Foreskin keratinocyte (primary cell): ENCODE measurements at places on chromosomes 11 and 22. TPM values are rescaled to one million over a fixed set of nuclear protein-coding genes. Genes with fewer than 3 reads are reported as not detected.

KLHL35 gene
- 0.23 and 1.2 TPM in 2 replicates for polyA plus RNA-seq

NUP160 gene
- 7.5 and 9.7 TPM in 2 replicates for polyA plus RNA-seq

TBX1 gene
- 0.51 and 1.3 TPM in 2 replicates for polyA plus RNA-seq

CARD16 gene
- polyA plus RNA-seq, result 18.5 and 24.0 TPM in 2 replicates

OSBPL5 gene
- 7.7 and 9.0 TPM in 2 replicates for polyA plus RNA-seq

APOA1 gene
- not detected in 2 replicates for polyA plus RNA-seq

ACRV1 gene
- not detected in 2 replicates for polyA plus RNA-seq

GGT5 gene
- not detected in 2 replicates for polyA plus RNA-seq

TSPAN4 gene
- polyA plus RNA-seq, result 119 and 135 TPM in 2 replicates

HSD17B12 gene
- polyA plus RNA-seq, result 37.2 and 60.4 TPM in 2 replicates

PNPLA5 gene
- 0.03 and 0.04 TPM in 2 replicates for polyA plus RNA-seq

OR5T3 gene
- not detected in 2 replicates for polyA plus RNA-seq

SMIM35 gene
- polyA plus RNA-seq, result not detected in 2 replicates

TSSC4 gene
- 58.5 and 64.5 TPM in 2 replicates for polyA plus RNA-seq

PRDM11 gene
- 2.6 and 3.3 TPM in 2 replicates for polyA plus RNA-seq

POU2AF1 gene
- polyA plus RNA-seq, result not detected in 2 replicates

PYGM gene
- polyA plus RNA-seq, result 0.07 and 0.19 TPM in 2 replicates

B4GALNT4 gene
- polyA plus RNA-seq, result 13.6 and 37.2 TPM in 2 replicates

POGLUT3 gene
- polyA plus RNA-seq, result 4.7 and 6.4 TPM in 2 replicates

RIMBP3B gene
- 0.01 and 0.03 TPM in 2 replicates for polyA plus RNA-seq

SCN2B gene
- polyA plus RNA-seq, result 0.06 and 0.17 TPM in 2 replicates

ESRRA gene
- 46.1 and 49.9 TPM in 2 replicates for polyA plus RNA-seq

C1QTNF5 gene
- polyA plus RNA-seq, result 0.03 and 0.07 TPM in 2 replicates

SMCO4 gene
- polyA plus RNA-seq, result 8.5 and 11.5 TPM in 2 replicates

OR52D1 gene
- polyA plus RNA-seq, result not detected in 2 replicates

TM7SF2 gene
- 12.6 and 16.5 TPM in 2 replicates for polyA plus RNA-seq

CRYBB2 gene
- polyA plus RNA-seq, result 0.06 TPM in 1 of 2 replicates, not detected in the other

CCDC73 gene
- not detected in 2 replicates for polyA plus RNA-seq

ANGPTL5 gene
- not detected in 2 replicates for polyA plus RNA-seq

NLRP6 gene
- polyA plus RNA-seq, result not detected in 2 replicates

NAV2 gene
- 1.2 and 1.6 TPM in 2 replicates for polyA plus RNA-seq

PHLDB1 gene
- 31.8 and 39.6 TPM in 2 replicates for polyA plus RNA-seq

FGF19 gene
- polyA plus RNA-seq, result 0.24 TPM in 1 of 2 replicates, not detected in the other

OVCH2 gene
- polyA plus RNA-seq, result 0.13 and 0.21 TPM in 2 replicates

DNAJB7 gene
- not detected in 2 replicates for polyA plus RNA-seq

CNGA4 gene
- polyA plus RNA-seq, result 0.03 TPM in 1 of 2 replicates, not detected in the other

OR9G4 gene
- polyA plus RNA-seq, result not detected in 2 replicates

ASPHD2 gene
- 5.4 and 6.1 TPM in 2 replicates for polyA plus RNA-seq

EFEMP2 gene
- 15.8 and 19.4 TPM in 2 replicates for polyA plus RNA-seq

CLCF1 gene
- 1.9 and 2.2 TPM in 2 replicates for polyA plus RNA-seq

SLC22A6 gene
- not detected in 2 replicates for polyA plus RNA-seq

CD6 gene
- polyA plus RNA-seq, result 0.07 and 0.16 TPM in 2 replicates

XKR3 gene
- not detected in 2 replicates for polyA plus RNA-seq

ALDH3B1 gene
- polyA plus RNA-seq, result 0.03 TPM in 1 of 2 replicates, not detected in the other

MMP10 gene
- 1.8 and 4.4 TPM in 2 replicates for polyA plus RNA-seq

SLC35E4 gene
- 4.3 TPM in 2 replicates for polyA plus RNA-seq

NLRP10 gene
- 0.12 and 0.39 TPM in 2 replicates for polyA plus RNA-seq

NRXN2 gene
- polyA plus RNA-seq, result not detected in 2 replicates

APOL3 gene
- polyA plus RNA-seq, result 0.25 and 0.54 TPM in 2 replicates

APOBEC3H gene
- 0.16 and 0.51 TPM in 2 replicates for polyA plus RNA-seq

PNPLA3 gene
- 3.4 and 4.0 TPM in 2 replicates for polyA plus RNA-seq

MUC15 gene
- 0.07 and 0.14 TPM in 2 replicates for polyA plus RNA-seq

HBE1 gene
- not detected in 2 replicates for polyA plus RNA-seq

ESAM gene
- polyA plus RNA-seq, result not detected in 2 replicates

KRTAP5-8 gene
- not detected in 2 replicates for polyA plus RNA-seq
